Neuronal stem cell (in vitro differentiated cells): ENCODE measurements at places on chromosomes 13 and 19.
A peak's percentile ranks its signal among the peaks of the same experiment; 100 is the strongest.

DNA sequence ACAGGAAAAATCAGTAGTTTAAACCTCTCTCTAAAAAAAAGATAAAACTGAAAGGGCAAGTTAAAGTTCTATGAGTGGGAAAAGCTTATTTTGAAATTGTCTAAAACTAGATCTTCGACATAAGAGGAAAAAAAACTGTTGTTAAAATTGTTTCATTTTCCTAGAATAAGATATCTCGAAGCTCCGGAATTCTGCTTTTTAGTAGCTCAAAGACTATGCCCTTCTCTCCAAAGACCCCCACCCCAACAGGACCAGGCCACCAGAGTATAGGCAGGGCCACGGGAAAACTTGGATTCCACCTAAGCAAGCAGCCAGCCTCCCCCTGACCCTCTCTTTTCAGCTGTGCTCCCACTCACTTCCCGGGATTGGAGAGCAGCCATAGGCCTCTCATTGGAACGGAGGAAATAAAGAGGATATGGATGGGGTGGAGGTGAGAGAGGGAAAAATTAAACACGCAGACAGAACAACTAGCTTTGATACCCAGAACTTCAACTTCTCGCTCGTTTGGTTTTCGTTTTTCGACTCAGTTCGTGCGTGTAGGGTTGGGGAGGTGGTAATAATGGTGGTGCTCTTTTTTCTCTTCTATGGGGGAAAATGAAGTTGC lies 3.0 kb downstream of the POU4F1 start:
- peak; percentile 29 for DNase-seq

DNA sequence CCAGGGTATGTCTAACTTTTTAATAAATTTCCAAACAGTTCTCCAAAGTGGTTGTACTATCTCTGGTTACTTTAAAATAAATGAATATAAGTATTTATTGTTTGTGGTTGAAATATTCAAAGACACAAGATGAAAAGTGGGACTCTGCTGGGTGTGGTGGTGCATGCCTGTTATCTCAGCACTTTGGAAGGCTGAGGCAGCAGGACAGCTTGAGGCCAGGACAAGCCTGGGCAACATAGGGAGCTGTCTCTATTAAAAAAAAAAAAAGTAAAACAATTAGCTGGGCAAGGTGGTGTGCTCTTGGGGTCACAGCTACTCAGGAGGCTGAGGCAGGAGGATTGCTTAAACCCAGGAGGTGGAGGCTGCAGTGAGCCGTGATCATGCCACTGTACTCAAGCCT lies 10.4 kb downstream of the PNMA8A start:
- DNase-seq, result no peak

DNA sequence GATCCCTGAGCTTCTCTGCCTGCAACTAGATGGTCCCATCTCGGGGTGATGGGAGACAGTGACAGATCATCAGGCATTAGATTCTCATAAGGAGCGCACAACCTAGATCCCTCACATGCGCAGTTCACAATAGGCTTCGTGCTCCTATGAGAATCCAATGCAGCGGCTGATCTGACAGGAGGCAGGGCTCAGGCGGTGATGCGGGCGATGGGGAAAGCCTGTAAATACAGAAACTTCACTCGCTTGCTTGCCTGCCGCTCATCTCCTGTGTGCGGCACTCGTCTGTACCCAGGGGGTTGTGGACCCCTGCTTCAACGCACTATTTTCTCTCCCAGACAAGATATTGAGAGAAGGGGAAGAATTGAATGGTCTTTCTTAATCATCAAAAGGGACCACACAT lies 473.9 kb downstream of the ZNF536 start:
- no peak for DNase-seq

GRCh38 chr13:93243375-93244063 lies 16.9 kb downstream of the GPC6 start:
- DNase-seq, result no peak

DNA sequence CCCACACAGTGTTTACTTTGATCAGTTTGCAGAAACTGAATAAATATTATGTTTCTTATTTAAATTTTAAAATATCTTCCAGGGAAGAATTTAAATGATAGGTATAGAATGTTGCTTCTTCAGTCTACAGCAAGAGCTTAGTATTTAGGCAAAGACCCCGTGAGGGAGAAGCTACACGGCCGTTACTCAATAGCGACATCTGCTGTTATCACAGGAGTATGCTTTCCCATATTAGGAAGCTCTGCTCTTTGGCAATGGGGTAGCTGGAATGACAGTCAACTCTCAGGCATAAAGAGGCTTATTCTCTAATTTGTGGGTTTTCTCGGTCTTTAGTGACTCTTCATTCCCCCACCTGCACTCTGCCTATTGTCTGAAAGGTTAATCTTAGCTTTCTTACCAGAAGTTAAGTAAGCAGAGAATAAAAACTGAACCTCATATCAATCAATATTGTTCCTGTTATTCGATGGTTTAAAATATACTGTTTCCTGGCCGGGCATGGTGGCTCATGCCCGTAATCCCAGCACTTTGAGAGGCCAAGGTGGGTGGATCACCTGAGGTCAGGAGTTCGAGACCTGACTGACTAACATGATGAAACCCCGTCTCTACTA lies 13.2 kb upstream of the LHFPL6 start:
- DNase-seq, result peak; percentile 76

- DNase-seq, result no peak
Measured at GRCh38 chr13:73273745-73274144, 214.9 kb downstream of the KLF5 start.

GRCh38 chr13:106882246-106882645 lies 314.3 kb upstream of the ARGLU1 start:
- DNase-seq, result peak; percentile 87

GRCh38 chr13:40186041-40186440 lies 480.4 kb downstream of the FOXO1 start:
- no peak for DNase-seq

- no peak for DNase-seq
Measured at GRCh38 chr13:25371158-25371874, 458 bp upstream of the ATP8A2 start.

DNA sequence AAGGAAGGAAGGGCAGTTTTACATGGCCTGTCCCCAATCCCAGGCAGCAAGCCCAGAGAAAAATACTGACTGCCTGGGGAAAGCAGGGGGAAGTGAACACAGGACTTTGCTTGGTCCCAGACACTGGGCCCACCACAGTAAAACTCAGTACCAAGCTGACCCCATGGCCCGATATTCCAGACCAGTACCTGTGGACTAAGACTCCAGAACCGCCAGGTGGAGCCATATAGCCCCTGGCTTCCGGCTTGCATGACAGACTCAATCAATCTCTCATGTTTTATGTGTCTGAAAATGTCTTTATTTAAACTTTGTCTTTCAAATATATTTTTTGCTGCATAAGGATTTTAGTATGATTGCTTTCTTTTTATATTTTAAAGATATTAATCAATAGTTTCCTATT lies 767.9 kb upstream of the SLITRK6 start:
- no peak for DNase-seq

DNA sequence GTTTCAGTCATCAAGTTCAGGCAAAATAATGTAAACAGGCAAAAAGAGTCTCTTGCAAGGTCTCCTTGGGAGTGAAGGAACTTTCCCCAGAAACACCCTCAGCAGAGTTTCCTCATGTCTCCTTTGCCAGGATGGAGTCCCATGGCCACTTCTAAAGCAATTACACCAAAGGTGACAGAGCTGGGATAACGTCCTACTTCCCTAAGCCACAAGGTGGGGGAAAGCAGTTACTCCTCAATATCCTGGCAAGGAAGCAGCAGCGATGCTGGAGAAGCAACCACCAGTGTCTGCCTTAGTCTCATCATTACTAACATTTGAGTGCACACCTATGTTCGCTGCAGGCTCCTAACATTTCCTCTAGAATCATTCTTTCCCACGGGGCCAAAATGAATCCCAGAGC lies 88.6 kb downstream of the UBL3 start:
- DNase-seq, result no peak

DNA sequence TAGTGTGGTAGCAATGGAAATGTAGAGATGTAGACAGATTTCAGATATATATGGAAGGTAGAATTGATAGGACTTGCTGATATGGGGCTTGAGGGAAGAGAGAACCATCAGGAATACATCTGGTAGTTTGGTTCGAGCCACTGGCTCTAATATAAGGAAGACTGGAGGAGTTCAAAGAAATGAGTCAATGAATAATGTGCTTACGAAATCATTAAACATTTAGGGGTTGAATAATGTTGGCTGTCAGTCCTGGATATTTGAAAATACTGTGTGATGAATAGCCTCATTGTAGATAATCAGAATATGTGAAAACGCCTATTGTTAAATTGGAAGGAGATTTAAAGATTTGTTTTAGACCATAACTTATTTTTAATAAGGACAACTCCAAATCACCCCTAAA lies 21.6 kb downstream of the SGCG start:
- DNase-seq, result no peak

GRCh38 chr13:78161266-78161665 lies 242.6 kb upstream of the EDNRB start:
- DNase-seq, result no peak

- DNase-seq, result no peak
Measured at GRCh38 chr13:40343550-40344269, 322.7 kb downstream of the FOXO1 start.

DNA sequence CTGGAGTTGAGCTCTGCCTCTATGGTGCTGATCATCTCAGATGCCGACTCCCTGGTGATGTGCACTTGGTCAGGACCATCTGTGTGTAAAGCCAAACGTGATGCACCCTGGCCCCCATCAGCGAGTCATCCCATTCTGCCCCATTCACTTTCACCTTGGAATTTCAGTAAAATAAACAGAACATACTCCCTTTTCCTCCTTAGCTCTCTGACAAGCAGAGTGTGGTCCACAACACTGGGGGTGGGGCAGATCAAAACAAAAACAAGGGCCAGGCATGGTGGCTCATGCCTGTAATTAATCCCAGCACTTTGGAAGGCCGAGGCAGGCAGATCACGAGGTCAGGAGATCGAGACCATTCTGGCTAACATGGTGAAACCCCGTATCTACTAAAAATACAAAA lies 12.3 kb downstream of the CEACAM20 start:
- no peak for DNase-seq

DNA sequence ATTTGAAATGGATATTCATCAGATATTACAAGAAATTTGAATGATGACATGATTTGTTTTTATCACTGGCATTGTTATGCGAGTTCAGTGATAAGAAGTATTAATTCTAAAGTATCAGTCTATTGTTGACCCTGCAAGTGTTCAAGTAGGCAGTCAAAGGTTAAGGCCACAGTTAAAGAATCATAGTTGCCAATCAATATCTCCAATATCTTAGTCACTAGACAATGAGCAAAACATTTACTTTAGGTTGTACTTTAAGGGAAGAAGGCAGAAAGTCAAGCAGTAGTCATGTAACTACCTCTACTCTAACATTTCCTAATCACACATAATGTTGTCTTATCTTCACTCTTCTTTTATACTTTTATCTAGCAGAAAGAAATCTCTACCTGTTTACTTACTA lies 709.8 kb downstream of the PCDH17 start:
- DNase-seq, result no peak

- no peak for DNase-seq
Measured at GRCh38 chr19:7349961-7350711, 1.4 kb downstream of the ARHGEF18 start.

DNA sequence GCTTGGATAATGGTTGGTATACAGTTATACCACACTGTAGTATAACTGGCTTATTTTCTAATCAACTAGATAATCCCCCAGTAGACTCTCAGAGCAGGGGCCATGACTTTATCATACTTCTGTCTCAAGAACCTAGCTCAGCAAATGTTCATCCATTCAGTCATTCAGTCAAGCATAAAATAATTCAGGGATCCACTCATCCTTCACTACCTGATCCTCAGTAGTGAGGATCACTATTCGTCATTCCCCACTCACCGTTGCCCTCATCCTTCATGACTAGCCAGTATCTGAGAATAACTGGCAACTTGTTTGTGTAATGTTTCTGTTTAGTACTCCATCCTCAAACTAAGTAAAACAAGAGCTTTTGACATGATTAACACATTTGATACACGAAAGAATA lies 77.6 kb downstream of the TSC22D1 start:
- DNase-seq, result no peak

DNA sequence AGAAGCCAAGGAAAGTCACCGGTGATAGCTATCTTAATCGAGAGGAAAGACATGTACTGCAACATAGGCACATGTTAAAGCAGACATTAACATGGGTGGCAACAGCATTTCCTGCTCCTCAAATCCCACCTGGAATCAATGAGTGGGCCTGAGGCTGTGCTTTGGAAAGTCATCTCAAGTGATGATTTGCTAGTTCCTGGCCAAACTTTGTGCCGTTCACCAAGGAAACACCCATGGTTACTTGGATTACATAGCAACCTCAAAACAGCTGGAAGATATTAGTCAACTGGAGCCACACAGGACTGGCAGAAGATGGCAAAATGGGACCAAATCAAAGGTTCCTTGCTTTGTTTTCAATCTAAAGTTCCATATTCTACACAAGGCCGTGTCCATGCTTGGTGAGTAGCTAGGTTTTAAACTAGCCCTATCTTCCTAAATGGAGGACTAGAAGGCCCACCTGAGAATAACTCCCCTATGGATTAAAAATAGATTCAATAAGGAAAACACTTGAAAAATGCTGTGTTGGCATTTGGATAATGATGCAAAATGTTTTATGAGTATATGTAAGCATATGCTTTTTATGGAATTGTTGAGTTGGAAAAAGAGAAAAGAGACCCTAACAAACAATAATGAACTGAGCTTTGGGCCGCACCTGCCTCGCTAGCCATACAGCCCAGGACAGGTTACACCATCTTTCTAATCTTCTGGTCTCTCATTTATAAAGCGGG lies 144.5 kb downstream of the RGCC start:
- no peak for DNase-seq

- DNase-seq, result no peak
Measured at GRCh38 chr13:23325191-23325590, 108.3 kb downstream of the SACS start.

DNA sequence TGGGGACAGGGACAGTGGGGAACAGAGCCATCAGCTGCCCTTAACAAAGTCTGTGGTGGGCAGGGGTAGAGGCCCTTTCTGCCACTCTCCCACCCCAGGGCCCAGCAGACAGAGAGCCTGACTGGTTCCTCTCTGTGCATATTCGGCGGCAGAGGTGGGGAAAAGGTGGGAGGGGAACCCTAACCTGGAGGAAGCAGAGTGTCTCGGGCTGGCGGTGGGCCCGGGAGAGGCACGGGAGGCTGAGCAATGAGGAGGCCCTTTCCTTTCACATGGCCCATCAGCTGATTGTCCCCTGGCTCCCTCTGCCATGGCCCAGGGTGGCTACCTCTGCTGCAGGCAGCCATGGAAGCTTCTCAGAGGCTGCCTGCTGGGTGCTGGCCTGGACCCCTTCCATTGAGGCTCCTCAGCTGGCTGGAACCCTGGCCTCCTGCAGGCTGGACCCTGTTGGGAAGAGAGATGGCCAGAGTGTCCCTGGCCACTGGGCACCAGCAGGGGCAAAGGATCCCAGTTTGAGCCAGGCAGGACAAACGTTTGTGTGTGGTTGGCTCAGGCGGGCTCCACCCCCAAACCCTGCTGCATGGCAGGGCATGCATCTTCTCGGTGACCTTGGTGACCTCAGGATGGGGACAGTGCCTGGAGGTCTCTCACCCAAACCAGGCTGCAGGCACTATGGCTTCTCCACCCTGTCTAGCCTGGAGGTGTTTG lies 202.8 kb upstream of the ZNF536 start:
- no peak for DNase-seq

- no peak for DNase-seq
Measured at GRCh38 chr19:3625996-3626472, 556 bp downstream of the CACTIN start.

GRCh38 chr13:60838581-60838980 lies 441.6 kb downstream of the TDRD3 start:
- DNase-seq, result no peak

- peak; percentile 8 for DNase-seq
Measured at GRCh38 chr13:81872581-81872980, 1531.7 kb upstream of the SPRY2 start.
